ENCODE measurements at places on chromosomes 5 and 9.

DNA sequence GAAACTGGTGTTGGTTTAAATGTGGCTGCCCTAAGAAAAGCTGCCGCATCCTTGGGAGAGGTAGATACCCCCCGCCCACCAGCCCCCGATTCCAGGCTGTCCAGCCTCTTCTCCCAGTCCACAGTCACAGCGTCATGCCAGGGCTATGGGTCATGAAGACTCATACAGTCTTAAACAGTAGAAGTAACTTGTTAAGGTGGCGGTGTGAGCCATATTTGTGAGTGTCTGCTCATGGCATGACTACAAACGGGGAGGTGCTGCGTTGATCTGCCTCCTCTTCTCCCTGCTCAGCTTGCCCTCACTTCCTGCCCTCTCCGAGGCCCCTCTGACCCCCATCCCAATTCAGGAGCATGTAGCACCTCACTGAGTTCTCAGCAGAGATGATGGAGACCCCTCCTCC lies 20.8 kb downstream of the FGD3 start:
- DNase-seq, result no peak

DNA sequence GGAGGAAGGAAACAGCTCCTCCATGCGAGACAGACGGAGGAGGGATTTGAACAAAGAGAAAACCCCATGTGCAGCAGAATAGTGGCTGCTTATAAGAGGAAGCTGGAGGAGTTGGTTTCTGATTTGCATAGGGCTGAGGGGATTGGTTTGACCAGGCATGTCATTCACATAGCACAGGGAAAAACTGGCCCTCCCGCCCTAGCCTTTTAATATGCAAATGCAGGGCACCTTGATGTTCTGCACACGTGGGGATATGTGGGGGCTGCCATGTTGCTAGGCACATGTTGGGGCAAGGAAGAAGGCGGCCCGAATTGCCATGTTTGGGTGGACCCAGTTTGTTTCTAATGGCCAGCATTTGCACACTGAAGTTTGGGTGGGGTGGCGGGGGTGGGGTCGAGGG lies 42.2 kb downstream of the OSMR start:
- DNase-seq, result no peak

DNA sequence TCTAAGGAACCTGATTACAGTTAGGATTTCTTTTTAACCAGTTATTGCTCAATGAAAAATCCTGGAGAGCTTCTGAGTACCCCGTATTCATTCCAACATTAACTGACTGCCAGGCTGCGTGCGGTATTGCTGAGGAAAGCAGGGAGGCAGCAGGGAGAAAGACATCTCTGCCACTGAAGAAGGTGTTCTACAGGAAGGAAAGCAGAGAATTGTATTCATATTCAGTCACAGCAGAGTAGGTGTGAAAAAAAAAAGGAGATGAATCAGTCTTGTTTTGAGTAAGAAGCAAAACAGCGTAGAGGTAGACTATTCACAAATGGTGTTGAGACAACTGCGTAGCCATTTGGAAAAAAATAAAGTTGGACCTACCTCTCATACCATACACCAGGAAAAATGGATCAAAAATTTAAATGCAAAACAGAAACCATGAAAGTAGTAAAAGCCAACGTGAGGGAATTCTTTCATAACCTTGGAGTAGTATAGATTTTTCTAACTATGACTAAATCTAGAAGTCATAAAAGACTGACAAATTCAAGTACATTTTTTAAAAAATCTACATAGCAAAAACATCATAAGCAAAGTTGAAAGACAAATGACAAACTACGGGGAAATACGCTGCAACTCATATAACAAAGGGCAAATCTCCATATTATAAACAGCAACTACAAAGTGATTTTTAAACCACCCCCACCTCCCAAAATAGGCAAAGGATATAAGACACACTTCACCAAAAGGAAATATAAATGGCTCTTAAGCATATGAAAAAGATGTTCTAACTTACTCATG lies 9.9 kb upstream of the NR4A3 start:
- no peak for DNase-seq

GRCh38 chr9:108897324-108898096 lies 35.4 kb downstream of the ACTL7A start:
- peak; percentile 3 for DNase-seq

DNA sequence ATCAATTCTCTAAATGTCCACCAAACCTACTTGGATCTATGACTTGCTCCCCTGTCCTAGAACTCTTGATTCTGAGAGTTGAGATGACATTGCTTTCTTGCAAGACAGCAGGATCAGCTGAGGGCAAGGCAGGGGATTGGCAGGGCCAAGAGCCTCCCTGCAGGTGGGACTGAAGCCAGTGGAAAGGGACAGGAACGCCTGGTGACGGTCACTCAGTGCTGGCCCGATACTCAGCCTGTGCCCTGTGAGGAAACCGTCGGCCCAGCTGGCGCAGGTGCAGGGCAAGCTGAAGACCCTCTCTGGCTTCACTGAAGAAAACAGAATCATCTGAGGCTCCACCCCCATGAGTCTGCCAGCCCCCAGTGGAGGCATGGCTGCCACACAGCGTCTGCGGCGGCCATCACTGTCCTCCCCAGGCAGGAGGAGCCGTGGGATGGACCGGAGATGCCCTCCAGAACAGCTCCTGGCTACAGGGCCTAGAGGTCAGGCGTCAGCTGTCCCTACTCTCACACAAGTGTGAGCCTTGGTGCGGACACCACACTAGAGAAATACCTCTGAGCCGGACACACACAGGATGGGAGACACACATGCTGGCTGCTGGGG lies 14.7 kb downstream of the UBAC1 start:
- DNase-seq, result no peak

DNA sequence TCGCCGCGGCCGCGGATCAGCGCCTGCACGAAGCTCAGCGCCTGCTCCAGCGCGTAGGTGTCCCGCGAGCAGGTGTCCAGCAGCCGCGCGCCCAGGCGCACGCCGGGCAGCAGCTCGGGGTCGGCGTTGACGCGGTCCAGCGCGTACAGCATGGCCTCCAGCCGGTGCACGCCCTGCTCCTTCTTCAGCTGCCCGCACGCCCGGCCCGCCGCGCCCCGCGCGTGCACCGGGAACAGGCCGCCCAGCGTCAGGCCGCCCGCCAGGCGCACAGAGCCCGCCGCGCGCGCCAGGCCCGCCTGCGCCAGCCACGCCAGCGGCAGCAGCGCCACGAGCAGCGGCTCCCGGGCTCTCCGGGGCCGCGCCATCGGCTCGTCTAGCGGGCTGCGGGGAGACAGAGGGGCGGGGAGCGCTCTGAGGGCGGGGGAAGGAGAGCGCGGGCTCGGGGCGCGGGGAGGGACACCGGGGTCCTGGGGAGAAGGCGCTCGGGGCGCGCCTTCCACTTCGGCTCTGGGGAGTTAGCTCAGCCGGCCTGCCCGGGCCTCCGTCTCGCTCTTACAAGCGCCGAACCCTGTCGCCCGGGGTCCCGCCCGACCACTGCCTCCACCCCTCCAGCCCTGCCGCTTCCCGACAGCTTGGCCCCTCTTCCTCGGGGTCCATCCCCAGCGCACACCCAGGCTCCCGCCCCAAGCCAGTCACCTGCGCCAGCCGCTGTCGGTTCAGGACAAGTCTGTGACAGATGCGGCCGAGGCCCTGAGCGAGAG lies at the start of gene GRM6:
Gene GRM6 (minus strand): TSS at position 741 of the 761 bp plus-strand sequence. CDS start 376 bp downstream, at position 365.
- no peak for DNase-seq

- DNase-seq, result no peak
Measured at GRCh38 chr5:6728011-6728794, 15.0 kb downstream of the TENT4A start.

GRCh38 chr9:1049641-1050040 lies 516 bp upstream of the DMRT2 start:
- no peak for DNase-seq

GRCh38 chr5:45399041-45399440 lies 297.1 kb downstream of the HCN1 start:
- no peak for DNase-seq

DNA sequence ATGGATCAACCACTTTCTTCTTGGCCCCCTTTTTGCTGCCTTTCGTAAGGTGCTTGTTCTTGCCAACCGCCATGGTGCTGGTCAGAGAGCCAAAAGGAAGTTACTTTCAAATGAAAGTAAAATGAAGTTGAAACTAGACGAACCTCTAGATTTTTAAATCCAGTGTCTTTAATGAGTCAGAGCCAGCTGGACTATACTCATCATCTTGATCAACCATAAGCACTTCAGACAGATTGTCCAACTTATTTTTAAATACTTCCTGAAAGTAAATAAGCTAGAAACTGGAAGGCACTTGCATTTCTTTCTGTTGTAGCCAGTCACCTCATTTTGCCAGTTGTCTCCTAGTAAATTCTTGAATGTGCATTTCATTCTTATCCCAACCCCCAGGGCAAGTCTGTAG lies 48.9 kb downstream of the JMY start:
- DNase-seq, result peak; percentile 2

GRCh38 chr5:18984559-18985080 lies 1003.4 kb downstream of the CDH18 start:
- DNase-seq, result no peak

DNA sequence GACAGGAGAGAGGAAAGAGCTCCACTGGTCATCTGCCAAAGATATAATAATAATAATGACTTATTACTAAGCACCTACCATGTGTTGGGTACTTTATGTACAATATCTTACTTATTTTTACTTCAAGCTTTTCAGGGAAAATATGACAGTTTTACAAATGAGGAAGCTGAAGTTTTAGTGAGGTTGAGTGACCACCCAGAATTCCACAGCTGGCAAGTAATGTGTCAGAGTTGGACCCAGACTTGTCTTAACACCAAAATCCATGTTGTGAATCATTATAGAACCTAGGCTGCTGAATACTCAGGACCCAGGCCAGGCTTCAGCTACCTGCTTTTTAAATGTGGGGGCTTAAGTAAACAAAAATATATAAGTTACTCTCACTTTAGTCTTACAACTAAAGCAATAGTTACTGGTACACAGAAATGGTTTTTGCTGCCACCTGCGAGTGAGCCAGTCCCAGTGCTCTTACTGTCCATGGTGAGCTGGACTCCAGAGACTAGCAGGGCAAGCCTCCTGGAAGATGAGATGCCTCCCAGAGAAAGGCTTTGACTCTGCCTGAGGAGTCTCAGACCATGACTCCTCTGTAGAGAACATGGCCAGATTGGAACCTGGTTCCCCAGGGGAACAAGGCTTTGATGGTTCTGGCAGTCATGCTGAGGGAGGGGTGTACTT lies 29.9 kb downstream of the RUSC2 start:
- peak; percentile 10 for DNase-seq

GRCh38 chr5:80793354-80793753 lies 138.6 kb upstream of the DHFR start:
- no peak for DNase-seq

DNA sequence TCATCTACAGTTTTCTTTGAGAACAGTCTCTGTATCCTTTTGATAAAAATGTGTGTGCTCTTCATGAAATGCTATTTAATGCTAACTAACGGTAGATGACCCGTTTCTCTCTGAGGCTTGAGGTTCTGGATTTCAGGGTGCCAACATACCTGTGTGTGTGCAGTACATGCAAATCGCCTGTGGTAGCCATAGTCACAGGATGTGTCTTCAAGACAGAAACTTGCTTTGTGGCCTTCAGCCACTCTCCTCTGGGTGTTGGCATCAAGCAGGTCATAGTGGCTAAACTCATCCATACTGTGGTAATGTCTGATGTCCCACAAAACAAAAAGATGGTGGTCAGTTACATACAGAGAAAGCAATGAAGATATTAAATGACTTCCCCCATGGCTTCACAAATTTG lies 4.2 kb downstream of the LOX start:
- no peak for DNase-seq

DNA sequence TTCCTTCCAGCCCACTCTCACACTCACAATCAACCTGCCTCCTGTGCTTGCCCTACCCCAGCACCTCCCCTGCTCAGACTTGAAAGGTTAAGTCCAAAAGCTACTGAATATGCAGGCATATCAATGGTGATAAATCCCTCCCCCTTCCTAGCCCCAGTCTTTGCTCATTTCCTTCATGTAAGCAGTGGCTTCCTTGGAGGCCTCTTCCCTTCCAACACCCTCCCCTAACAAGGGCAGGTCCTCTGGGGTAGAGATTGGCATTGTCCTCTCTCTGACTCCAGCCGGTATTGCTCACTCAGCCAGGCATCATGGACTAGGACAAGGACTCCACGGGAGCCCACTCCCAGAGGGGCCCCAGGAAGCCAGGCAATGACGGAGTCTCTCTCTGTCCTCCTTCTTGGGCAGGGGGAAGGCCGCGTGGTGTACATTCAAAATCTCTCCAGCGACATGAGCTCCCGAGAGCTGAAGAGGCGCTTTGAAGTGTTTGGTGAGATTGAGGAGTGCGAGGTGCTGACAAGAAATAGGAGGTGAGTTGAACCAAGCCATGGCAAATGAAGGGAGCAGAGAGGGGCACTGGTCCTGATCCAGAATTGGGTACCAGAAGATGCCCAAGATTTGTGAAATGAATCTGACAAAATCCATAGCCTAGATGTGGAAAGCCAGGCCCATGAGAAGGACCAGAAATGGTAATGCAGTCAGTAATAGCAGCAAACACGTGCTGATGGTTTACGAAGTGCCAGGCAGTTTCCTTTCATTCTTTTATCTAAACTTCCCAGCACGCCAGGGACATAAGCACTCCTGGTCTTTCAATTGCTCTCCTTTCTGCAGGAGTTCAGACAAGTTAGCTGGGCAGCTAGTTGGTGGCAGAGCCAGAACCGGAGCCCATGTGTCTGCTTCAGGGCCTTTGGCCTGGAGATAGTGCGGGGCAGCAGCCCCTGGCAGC lies 102.5 kb downstream of the PDE6A start:
- DNase-seq, result no peak

GRCh38 chr5:54822324-54822687 lies 163.1 kb downstream of the ESM1 start:
- no peak for DNase-seq

DNA sequence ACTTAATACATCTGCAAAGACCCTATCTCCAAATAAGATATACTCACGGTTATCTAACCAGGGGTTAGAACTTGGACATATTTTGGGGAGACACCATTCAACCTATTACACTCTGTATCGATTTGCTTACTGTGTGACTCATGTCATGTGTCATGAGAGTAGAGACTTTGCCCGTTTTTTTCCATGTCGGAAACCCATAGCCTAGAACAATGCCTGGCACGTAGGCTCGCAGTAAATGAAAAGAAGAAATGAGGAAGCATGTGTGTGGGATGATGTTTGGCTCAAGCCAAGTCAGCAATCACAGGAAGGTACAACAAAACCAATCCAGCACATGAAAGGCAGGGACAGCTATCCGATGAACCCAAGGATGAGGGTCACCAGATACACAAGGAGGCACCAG lies 94.6 kb upstream of the DNAH5 start:
- DNase-seq, result peak; percentile 50

DNA sequence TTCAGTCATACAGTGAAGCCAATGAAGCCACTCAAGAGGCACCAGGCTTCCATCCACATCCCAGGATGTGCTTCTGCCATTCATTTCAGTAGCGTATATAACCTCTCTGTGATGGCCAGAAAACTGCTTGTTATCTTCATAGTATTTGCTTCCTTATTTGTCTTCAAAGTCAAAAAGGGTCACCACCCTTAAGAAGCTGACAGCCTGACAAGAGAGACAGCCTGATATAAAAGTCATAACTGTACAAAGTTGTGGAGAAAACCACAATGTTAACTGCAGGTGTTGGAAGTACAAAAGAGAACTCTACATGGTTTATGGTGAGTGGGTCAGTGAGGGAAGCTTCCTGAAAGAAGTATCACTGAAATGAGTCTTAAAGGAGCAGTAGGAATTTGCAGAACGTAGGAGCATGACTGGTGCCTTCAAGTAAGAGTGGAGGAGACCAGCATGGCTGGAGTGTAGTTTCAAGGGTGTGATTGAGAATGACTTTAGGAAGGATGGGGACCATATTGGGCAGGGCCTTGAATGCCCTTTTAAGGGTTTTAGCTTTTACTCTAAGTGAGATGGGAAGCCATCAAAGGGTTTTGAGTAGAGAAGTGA lies 33.7 kb downstream of the NIM1K start:
- DNase-seq, result no peak

- no peak for DNase-seq
Measured at GRCh38 chr5:14870337-14871213, 1.0 kb downstream of the ANKH start.

Measured in adipocyte (in vitro differentiated cells).